ENCODE measurements at places on chromosomes 6 and 20. TPM values are rescaled to one million over a fixed set of nuclear protein-coding genes. Genes with fewer than 3 reads are reported as not detected.

HDGFL1 gene
- total RNA-seq: not detected

MYL9 gene
- 17.5 TPM for total RNA-seq

SIRPD gene
- total RNA-seq: not detected

ARMH2 gene
- total RNA-seq: not detected

MUCL3 gene
- 0.20 TPM for total RNA-seq

PSMB8 gene
- total RNA-seq: 20.1 TPM

MMS22L gene
- total RNA-seq: 12.4 TPM

AARS2 gene
- 6.4 TPM for total RNA-seq
